ENCODE measurements at places on chromosomes 6 and 20.
A peak's percentile ranks its signal among the peaks of the same experiment; 100 is the strongest.

DNA sequence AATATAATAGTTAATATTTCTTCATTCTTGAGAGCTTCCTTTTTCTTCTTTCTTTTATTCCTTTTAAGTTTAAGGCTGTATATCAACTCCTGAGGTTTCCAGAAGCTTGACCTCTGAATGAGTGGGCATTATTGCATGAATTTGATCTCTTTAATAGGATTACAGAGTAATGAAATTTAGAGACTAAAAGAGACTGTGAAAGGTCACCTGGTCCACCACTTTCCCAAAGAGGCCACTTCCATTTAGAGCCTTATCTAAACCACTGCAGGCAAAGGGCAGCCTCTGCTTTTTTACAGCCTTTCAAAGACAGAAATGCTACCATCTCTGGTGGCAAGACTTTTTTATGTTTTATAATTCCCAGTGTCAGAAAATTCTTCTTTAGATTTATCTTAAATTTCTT lies 215.3 kb upstream of the HS3ST5 start:
- no peak for DNase-seq

GRCh38 chr20:23222531-23223200 lies 127.9 kb upstream of the NXT1 start:
- no peak for DNase-seq

- no peak for DNase-seq
These were observed 10.8 kb upstream of the DTNBP1 start for GRCh38 chr6:15673666-15674065.

- DNase-seq = no peak
These were observed 78.4 kb downstream of the GMPR start for GRCh38 chr6:16316741-16317251.

GRCh38 chr6:7841781-7842468 lies 68.7 kb downstream of the TXNDC5 start:
- DNase-seq = no peak

DNA sequence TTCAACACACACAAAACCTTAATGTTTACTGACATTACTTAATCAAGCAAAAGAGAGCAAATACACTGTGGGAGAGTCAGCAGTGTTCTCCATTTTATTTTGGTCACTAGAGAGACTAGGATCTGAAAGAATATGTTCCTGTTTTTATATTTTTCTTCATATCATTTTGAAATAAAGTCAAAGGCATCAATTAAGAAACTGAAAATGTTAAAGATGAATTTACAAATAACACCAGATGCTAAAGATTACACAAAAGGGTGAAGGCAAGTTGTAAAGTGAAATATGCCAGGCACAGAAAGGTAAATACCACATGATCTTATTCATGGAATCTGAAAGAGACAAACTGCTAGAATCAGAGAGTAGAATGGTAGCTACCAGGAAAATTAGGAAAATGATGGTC lies 60.3 kb upstream of the FABP7 start:
- DNase-seq = no peak

GRCh38 chr6:135707426-135707825 lies 144.1 kb upstream of the PDE7B start:
- no peak for DNase-seq

DNA sequence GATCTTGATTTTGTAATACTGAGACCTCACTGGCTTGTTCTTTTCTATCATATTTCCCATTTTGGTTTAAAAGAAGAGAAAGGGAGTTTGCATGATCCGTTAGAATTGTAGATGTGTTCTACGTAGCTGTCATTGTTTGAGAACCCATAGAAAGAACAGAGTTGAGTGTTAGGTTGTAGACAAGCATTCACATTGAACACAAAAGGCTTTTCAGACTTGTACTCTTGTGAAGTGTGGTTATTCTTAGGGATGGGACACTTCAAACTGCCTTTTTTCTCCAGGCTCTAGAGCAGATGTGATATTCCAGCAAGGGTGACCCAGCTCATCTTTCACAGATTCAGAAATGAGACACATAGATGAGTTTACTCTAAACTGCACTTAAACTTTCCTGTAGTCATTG lies 19.9 kb downstream of the FOXO3 start:
- DNase-seq = no peak

DNA sequence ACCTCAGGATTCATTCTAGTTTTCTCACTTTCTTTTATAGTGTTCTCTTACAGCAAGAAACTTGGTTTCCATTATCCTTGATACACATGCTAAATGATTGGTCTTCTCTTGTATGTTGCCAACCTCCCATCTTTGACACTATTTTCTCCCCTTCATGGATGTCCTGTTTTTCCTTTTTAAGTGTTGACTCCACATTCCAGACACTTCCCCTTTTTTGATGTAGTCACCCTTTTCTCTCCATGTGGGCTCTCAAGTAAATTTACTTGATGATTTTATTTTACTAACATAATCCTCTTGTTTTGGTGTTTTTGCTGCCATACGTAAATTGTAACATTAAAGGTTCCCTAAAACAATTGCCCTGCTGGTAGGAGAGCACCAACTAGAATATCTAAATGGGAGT lies 148.1 kb downstream of the ZFAND3 start:
- DNase-seq = no peak

DNA sequence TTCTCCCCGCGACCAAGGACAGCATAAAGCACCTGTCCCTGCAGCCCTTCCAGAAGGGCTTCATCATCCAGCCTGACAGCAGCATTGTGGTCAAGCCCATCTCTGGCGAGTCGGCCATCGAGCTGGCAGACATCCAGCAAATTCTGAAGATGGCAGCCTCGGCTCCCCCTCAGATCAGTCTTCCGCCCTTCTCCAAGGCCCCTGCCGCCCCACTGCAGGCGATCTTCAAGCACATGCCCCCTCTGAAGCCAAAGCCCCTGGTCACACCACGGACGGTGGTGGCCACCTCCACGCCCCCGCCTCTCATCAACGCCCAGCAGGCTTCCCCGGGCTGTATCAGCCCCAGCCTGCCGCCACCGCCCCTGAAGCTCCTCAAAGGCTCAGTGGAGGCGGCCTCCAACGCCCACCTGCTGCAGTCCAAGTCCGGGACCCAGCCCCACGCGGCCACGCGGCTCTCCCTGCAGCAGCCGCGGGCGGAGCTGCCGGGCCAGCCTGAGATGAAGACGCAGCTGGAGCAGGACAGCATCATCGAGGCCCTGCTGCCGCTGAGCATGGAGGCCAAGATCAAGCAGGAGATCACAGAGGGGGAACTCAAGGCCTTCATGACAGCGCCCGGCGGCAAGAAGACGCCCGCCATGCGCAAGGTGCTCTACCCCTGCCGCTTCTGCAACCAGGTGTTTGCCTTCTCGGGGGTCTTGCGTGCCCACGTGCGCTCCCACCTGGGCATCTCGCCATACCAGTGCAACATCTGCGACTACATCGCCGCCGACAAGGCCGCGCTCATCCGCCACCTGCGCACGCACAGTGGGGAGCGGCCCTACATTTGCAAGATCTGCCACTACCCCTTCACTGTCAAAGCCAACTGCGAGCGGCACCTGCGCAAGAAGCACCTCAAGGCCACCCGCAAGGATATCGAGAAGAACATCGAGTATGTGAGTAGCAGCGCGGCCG lies 83.3 kb downstream of the SSR1 start:
- DNase-seq = no peak

DNA sequence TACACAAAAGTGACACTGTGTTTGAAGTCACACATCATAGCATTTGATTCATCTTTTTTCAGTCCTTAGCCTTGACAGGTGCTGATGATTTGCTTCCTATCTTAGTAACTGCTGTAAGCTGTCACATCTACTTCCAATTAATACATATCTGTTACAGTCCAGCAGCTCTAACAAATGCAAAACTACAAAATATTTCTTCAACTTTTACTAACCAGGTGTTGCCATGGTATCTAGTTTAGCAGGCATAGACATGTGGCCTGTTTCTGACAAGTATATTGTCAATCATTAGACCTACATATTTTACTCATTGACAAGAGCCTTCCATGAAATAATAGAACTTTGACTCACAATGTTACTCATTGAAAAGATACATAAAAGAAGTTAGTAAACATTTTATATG lies 1159.7 kb downstream of the GRIK2 start:
- DNase-seq = no peak

- DNase-seq = no peak
These were observed 21.1 kb upstream of the EDN1 start for GRCh38 chr6:12269110-12269509.

- no peak for DNase-seq
These were observed 75.8 kb upstream of the AFDN start for GRCh38 chr6:167750956-167751358.

GRCh38 chr6:108622641-108623298 lies 62.1 kb downstream of the FOXO3 start:
- no peak for DNase-seq

DNA sequence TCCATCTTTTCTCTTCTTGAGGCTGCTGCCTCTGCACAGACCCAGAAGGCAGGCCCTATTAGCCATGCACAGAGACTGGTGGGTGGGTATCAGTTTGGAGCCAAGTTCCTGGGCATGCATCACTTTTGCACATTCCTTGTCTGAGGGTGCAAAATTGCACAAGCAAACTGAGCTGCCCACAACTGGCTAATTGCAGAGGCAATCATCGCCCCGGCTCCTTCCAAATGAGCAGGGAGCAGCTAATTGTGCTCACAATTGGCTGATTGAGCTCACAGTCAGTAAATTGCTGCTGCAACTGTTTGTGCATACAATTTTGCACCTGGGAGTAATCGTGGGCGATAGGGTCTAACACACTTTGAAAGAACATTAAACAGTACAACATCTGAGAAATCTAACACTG lies 511.4 kb downstream of the DHX35 start:
- no peak for DNase-seq

- no peak for DNase-seq
These were observed 3.6 kb downstream of the HLA-DMB start for GRCh38 chr6:32937230-32937633.

DNA sequence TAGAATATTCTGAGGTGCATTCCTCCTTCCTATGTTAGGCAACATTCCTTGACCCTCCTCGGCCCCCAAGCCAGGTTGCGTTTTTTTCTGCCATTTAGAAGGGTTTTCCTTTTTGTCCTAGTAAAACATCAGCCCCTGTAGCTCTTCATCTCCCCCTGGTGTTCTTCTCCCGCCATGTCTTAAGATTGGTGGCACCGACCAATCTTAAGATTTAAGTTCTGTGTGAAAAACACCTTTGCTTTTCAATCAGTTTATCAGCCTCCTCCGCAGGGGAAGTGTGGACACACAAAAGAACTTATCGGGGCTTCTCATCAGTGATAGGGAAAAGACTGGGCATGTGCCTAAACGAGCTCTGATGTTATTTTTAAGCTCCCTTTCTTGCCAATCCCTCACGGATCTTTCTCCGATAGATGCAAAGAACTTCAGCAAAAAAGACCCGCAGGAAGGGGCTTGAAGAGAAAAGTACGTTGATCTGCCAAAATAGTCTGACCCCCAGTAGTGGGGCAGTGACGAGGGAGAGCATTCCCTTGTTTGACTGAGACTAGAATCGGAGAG lies 719 bp upstream of the EDN1 start:
- DNase-seq = no peak

DNA sequence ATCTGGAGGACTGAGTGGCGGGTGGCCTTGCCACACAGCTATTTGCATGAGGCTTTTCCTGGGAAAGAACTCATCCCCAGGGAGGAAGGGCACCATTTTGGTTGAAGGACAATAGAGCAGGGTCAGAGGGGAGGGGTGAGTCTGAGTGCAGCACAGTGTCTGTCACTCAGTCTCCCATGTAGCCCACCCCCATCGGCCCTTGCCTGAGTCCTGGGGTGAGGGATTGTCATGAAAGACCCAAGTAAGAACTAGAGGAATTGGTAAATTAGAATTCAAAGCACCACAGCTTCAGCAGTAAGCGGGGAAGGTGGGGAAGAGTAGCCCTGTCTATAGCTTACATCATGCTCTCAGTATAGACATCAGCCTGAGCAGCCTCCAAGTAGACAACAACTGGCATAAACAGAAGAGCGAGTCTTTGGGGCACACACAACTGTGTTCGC lies 90.4 kb upstream of the TMEM30A start:
- DNase-seq = no peak

GRCh38 chr6:144574796-144575195 lies 289.7 kb downstream of the UTRN start:
- DNase-seq = no peak

DNA sequence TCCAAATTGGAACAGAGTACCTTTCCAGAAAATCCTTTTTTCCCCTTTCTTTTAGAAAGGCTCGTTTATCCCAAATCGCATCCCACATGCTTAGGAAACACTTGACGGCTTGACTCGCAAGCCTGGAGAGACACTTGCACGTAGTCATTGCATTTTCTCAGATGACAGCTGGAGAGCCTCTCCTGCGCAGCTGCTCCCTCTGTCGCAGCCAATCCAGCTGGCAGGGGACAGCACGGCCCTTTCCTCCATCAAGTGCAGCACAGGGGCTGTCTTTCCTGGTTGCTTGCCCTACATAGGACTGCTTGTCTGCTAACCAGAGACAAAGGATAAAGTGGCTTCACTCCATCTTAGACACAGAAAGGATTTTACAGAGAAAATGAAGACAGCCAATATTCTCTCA lies 77.6 kb upstream of the RGS17 start:
- DNase-seq = no peak

GRCh38 chr20:23190557-23190956 lies 104.4 kb upstream of the CD93 start:
- no peak for DNase-seq

DNA sequence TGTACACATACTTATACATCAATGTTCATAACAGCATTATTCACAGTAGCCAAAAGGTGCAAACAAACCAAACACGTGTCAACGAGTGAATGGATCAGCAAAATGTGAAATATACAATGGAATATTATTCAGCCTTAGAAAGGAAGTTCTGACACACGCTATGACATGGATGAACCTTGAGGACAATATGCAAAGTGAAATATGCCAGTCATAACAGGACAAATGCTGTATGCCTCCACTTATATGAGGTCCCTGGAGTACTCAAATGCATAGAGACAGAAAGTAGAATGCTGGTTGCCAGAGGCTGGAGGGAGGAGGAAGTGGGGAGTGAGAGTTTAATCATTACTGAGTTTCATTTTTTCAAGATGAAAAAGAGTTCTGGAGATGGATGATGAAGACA lies 37.8 kb upstream of the IGF2R start:
- no peak for DNase-seq

DNA sequence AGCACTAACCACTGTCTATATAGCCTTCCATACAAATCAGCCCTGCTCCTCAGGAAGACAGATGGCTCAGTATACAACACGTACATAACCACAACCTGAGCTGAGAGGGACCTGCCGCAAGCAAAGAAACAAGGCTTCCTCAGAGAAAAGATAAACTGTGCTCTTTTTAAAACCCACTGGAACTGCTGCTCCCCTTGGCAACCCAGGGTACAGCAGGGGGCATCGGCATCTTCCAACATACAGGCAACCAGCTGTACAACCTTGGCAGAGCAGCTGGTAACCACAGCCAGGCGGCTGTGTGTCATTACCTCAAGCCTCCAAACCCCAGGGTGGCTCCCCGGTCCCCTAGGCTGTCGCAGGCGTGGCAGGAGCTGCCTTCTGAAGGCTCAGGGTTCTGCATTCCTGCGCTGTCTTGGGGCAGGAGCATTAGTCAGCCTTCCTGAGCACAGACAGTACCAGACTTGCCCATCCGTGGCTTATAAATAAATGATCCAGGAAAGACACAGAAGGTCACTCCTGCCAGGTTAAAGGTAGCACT lies 249.5 kb downstream of the ADGRG6 start:
- DNase-seq = no peak

GRCh38 chr20:10553326-10553984 lies 118.3 kb downstream of the SLX4IP start:
- peak; percentile 7 for DNase-seq
